Vein endothelial cell (primary cell): ENCODE measurements at places on chromosomes 16 and 17. TPM values are rescaled to one million over a fixed set of nuclear protein-coding genes. Genes with fewer than 3 reads are reported as not detected.

Gene PLLP
- total RNA-seq, result 8.4 and 10.1 TPM in 2 replicates

Gene HOXB6
- total RNA-seq, result 16.0 and 19.8 TPM in 2 replicates

Gene MYL4
- total RNA-seq, result 1.5 and 2.0 TPM in 2 replicates

Gene ZPBP2
- total RNA-seq, result not detected in 2 replicates

Gene OTOA
- under 0.01 and 0.29 TPM in 2 replicates for total RNA-seq
